ENCODE measurements at places on chromosomes 7 and 10.

DNA sequence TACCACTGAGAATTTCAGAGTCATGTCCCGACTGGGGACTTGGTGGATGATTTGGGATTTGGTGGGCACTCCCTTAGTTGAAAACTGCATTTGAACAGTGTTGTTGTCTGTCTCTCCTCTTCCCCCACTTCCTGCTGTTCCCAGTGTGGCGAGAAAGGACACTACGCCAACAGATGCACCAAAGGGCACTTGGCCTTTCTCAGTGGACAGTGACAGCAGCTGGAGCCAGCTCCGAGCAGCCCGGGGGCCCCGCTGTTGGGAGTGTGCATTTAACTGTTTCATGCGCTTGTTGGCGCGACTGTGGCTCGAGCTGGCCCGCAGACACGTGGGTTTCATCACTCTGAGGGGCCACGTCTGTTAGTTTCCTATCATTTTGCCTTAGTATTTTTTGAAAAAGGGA, 9.7 kb downstream of the ATP5MF start:
- DNase-seq = no peak

GRCh38 chr7:112036071-112036470, 170.1 kb downstream of the DOCK4 start:
- DNase-seq = no peak

- DNase-seq = no peak
Measured at GRCh38 chr7:29482056-29482455, 81.6 kb upstream of the PRR15 start.

DNA sequence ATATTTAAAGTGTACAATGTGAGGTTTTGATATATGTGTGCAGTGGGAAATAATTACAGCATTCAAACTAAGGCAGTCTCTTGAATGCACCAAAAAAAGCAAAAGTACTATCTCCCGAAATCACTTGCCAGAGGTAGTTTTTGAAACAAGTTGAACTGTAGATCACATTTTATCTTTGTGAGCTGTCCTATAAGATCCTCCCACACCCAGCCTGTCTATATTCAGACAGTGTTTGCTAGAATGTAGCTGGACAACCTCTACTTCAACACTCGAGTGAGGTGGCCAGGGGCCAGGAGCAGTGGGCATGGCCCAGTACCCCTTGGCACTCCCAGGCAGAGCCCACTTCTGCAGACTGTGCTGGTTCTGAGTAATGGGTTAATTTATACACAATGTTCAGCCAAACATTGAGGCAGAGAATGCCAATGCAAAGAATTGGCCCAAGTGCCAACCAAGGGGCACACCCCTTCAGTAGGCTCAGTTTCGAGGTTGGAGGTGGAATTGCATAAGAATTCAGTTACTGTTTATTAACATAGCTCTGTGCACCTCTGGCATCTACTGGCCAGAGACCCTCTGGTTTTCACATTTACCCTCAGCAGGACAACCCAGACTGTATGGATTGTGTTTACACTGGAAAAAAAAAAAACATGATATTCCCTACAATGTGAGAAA, 70.5 kb downstream of the AHR start:
- DNase-seq = no peak

- DNase-seq = no peak
Measured at GRCh38 chr7:24963218-24963617, 16.8 kb downstream of the OSBPL3 start.

GRCh38 chr10:71536332-71536731, 139.6 kb downstream of the CDH23 start:
- DNase-seq = no peak

DNA sequence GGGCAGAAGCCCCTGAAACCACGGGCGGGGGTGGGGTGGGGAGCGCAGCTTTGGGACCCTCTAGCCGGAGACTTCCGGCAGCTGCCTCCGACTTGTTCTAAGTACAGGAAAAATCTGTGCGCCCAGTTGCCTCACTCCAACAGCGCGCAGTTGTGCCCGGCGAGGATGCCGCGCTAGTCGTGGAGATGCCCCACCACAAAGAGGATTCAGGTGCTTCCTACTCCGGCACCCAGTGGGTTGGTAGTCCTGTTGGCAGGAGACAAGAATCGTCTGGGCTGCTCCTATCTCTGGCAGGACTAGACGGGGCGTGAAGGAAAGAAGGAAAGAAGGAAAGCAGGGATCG, 465 bp upstream of the NPY start:
- DNase-seq = no peak

- DNase-seq = no peak
Measured at GRCh38 chr10:119087271-119087882, 6.8 kb upstream of the EIF3A start.

- peak; percentile 14 for DNase-seq
Measured at GRCh38 chr7:34320926-34321661, 336.9 kb upstream of the NPSR1 start.

DNA sequence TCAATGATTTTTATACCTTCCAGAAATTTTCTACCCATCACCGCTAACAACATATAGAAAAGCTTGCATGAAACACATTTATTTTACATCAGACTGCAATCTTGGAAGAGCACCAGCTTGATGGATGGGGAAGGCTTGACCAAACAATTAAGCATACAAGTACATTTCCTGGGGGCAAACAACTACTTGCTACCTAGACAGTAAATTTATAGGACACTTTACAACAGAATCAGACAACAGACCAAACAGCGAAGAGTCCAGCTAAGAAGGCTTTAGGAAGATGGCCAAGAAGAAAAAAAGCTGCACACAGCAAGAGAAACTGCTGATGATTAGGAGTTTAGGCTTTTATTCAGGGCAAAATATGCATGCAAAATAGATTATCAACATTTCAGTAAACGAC, 8.0 kb downstream of the AASS start:
- no peak for DNase-seq

DNA sequence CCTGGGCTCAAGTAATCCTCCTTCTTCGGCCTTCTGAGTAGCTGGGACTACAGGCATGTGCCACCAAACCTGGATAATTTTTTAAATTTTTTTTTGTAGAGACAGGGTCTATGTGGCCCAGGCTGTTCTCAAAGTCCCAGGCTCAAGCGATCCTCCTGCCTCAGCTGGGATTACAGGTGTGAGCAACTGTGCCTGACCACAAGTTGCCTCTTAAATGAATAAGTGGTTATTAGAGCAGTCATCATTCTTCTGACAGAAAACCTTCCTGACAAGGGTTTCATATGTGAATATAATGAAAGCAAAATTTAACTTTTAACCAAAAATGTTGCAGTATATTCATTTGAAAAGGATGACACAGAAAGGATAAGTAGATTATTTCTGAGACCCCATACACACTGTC, 532.5 kb downstream of the GRM8 start:
- DNase-seq = no peak

- DNase-seq = no peak
Measured at GRCh38 chr7:138900035-138900828, 81.0 kb downstream of the KIAA1549 start.

GRCh38 chr10:100534726-100535125, 1.0 kb upstream of the HIF1AN start:
- DNase-seq = no peak

GRCh38 chr7:13920053-13920697, 69.3 kb downstream of the ETV1 start:
- peak; percentile 77 for DNase-seq

DNA sequence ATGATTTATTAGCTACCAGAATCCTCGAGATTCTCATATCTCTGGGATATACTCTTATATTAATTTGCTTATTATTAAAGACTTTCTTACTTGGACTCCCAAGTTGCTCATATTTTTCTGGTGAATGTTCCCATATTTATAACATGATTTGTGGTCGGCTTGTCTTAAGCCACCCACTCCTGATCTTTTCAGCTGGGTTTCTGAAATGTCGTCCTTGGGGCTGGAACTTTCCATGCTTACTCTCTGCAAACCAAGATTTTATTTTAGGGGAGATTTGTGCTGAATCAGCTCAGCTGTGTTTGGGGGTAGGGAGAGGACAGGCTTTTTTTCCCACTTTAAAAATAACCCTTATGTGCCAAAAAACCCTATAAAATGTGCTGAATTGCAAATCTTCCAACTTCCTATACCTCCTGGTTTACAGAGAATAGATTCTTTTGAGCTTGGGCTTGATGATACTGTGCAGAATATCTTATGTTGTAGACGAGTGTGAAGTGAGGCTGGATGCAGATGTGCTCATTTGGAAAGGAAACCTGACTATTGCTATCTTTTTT, 162.1 kb downstream of the SND1 start:
- no peak for DNase-seq

GRCh38 chr7:96314402-96315124, 7.3 kb downstream of the SLC25A13 start:
- DNase-seq = no peak

DNA sequence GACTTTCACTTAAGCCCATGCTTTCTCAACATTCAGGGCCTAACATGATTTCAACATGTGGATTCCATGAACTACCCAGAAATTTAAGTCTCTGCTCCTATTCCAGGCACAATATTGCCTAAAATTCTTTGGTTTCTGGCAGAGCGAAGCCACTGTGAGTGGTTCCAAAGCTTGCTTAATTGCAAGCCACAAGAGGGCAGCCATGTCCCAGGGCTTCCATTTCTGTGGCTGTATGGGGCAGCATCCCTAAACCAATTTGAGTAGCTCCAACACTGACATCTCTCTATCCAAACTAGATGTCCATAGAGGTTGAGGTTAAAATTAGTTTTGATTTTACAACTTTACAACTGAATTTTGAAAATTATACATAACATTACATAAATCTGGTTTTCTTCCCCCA, 56.3 kb upstream of the MDFIC start:
- no peak for DNase-seq

- no peak for DNase-seq
Measured at GRCh38 chr7:69411018-69411417, 187.3 kb upstream of the AUTS2 start.

DNA sequence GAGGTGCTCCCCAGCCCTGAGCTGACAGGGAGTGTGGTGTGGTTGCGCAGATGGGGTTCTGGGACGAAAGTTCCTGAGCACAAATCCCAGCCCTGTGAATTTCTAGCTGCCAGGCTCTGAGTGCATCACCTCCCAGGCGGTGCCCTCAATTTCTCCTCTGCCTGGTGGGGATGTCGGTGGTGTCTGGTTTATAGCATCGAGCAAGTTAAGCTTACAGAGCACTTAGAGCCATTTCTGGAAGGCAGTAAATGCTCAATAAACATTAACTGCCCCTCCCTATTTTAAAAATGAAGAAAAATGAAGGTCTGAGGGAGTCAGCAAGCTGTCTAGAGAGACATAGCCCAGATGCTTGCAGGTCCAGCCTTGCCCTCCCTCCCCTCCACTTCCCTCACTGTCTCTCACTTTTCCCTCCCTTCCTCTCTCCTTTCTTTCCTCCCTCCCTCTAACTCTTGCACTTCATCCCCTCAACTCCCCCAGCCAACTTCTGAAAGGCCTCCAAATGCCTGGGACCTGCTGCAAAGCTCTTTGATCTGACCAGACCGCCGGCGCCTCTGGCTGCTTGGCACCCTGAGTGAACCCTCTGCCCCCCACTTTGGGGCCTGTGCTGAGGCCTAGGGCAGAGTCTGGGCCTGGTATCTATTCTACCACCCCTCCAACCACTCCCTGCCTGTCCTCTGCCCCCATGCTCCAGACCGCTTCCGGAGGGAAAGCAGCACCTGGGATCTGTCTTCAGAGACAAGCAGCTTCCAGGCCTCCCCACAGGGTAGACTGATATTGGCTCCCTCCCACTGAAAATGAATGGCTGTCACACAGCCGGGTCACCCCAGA, 438.3 kb downstream of the RPS24 start:
- DNase-seq = no peak

GRCh38 chr7:101154693-101155102, 422 bp downstream of the AP1S1 start:
- DNase-seq = no peak

- no peak for DNase-seq
Measured at GRCh38 chr10:78843495-78843894, 225.3 kb upstream of the ZMIZ1 start.

- DNase-seq = no peak
Measured at GRCh38 chr7:4136036-4136435, 546.1 kb upstream of the FOXK1 start.

DNA sequence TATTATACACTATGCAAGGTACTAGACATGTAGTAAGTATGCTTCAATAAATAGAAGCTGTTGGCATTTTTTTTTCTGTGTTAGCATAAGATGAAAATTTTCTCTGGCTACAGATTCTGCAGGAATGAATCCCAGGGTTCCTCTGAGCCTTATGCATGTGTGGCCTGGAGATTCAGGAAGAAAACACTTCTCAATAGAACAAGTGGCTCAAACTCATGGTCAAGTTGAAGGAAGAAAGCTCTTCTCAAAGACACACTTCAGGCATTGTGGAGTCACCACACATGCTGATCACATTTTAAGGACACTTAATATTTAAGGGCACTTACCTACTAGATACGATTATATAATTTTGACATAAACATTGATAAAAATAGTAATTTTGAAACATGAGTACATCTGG, 19.5 kb downstream of the DNAH11 start:
- no peak for DNase-seq

DNA sequence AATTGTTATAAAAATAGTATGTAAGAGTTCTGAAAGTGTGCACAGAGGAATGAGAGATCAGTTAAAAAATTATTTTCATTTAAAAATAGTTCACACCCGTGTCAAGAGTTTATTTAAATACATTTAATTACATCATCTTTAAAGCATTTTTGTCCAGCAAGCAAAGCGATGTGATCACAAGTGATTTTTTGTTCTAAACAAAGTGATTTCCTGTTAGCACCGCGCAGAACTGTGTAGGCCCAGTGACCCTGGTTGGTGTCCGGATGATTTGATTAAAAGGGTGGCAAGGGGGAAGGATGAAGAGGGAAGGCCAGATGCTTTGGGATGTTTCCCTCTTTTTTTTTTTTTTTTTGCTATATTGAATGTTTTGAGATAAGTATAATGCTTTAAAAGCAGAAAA, 227.8 kb upstream of the PITRM1 start:
- DNase-seq = no peak

DNA sequence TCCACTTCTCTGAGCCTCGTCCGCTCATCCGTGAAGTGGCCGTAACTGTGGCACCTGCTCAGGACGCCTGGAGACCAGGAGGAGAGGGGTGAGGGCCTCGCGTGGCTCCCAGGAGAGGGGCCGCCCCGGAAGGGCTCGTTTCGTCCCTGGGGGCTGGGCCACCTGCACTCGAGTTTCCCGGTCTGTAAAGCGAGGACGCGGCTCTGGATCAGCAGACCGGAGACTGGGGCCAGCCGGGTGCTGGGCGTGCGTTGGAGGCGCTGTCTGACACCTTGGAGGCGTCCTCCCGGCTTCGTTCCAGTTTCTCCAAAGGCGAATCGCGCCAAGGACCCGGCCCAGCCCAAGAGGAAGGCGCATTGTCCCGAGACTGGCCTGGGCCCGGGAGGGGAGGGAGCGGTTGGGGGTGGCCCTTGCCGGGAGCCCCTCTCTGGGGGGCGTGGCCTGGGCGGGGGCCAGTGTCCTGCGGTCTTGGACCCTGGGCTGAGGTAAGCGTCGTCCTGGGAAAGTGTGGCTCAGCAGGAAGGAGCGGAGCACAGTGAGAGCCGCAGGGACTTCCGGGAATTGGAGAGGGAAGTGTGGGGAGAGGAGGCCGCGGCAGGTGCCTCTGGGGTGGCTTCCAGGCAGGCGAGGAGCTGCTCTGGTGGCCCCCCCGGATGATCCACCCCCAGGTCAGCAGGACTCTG, 89.6 kb downstream of the FOXL3 start:
- no peak for DNase-seq
